NCI-H2029 treated with DMSO at 0.1 percent for 48 hours (cell line): ENCODE measurements at places on chromosomes 1 and 21.

DNA sequence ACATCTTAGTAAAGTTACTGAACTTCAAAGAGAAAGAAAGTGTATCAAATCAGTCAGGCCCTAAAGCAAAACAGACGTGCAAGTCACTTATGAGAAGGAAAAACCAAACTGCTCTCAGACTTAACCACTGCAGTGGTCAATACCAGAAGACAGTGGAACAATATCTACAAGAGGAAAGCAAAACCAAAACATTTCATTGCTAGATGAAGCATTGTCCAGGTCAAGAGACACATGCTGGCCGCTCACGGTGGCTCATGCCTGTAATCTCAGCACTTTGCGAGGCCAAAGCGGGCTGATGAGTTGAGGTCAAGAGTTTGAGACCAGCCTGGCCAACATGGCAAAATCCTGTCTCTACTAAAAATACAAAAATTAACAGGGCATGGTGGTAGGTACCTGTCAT, 82.0 kb upstream of the MROH9 start:
- DNase-seq = no peak

DNA sequence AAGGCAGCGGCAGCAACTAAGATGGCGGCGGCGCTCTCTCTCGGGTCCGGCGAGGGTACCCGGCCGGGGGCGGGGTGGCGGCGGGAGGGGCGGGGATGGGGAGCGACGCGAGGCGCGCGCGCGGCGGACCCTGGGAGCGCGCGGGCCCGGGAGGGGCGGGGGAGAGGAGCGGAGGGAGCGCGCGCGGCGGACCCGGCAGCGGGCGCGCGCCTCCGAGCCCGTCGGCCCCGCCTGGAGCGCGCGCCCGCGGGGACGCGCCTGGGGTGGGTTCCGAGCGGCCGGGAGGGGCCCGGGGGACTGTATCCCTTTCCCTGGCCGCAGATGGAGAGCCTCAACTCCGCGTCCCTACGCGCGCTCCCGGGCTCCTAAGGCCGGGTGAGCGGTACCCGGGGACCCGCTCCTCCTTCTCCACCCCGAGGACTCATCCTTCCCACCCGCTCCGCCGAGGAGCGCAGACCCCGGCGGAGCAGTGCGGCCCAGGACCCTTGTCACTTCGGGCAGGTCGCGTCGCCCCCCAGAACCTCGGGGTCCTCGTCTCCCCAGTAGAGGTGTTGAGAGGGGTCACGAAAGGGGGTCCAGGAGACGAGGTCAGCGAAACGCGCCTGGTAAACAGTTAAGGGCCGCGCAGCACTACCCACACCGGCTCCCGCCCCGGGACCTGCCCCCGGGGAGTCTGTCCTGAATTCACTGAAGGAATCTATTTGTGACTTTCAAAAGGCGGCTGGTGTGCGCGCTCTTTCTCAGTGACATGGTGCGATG, at the start of gene CLSTN1:
Gene CLSTN1 (minus strand): TSS at position 23 of the 759 bp plus-strand sequence. CDS start 232 bp downstream, outside the sequence.
- peak; percentile 36 for DNase-seq

- DNase-seq = no peak
These were observed 12.9 kb downstream of the RCAN1 start for GRCh38 chr21:34602061-34602460.

DNA sequence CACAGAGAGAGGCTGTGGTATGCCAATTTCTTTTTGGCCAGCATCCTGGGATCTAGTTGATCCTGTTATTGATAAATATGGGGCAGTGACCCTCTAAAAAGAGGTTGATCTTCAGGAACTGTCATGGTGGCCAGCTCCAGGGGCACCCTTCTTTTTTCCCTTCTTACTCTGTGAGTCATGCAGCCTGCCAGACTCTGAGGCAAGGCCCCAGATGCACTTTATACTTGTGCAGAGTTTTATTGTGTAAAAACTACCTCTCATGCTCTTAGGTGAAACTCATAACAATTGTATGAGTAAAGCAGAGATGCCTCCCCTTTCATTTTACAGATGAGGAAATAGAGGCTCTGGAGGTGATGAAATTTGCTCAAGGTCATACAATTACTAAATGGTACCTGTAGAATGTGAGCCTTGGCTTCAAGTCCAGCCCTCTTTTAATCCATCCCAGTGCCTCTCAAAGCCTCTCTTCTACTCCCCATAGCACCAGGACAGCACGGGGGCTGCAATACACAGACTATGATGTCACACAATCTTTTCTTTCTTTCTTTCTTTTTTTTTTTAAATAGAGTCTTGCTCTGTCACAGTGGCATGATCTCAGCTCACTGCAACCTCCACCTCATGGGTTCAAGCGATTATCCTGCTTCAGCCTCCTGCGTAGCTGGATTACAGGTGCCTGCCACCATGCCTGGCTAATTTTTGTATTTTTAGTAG, 387.8 kb downstream of the KCNH1 start:
- DNase-seq = no peak

GRCh38 chr1:84247425-84248220, 53.9 kb upstream of the SAMD13 start:
- DNase-seq = no peak

DNA sequence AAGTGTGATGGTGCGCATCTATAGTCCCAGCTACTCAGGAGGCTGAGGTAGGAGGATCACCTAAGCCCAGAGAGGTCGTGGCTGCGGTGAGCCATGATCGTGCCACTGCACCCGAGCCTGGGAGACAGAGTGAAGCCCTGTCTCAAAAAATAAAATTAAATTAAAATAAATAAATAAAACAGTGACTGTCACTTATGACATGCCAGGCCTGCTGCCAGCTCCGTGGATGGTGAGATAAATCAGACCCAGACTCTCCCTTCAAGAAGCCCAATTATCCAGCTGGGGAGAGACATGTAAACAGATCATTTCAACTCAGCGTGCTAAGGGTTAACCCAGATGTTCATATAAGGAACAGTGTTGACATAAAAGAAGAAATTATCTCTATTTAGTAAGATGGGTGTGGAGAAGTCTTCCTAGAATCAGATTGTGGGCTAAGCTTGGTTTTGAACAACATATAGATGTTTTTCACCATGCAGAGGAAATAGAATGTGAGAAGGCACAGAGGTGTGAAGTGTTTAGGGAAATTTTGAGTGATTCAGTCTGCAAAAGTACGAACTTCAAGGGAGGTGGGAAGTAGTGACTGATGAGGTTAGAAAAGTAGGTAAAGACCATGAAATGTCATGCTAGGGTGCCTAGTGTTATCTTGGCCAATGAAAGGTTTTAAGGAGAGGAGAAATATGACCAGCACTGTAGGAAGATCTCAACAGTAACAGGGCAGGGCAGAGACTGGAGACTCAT, 18.3 kb downstream of the YARS1 start:
- no peak for DNase-seq

GRCh38 chr1:241396747-241397681, 40.0 kb upstream of the RGS7 start:
- no peak for DNase-seq

DNA sequence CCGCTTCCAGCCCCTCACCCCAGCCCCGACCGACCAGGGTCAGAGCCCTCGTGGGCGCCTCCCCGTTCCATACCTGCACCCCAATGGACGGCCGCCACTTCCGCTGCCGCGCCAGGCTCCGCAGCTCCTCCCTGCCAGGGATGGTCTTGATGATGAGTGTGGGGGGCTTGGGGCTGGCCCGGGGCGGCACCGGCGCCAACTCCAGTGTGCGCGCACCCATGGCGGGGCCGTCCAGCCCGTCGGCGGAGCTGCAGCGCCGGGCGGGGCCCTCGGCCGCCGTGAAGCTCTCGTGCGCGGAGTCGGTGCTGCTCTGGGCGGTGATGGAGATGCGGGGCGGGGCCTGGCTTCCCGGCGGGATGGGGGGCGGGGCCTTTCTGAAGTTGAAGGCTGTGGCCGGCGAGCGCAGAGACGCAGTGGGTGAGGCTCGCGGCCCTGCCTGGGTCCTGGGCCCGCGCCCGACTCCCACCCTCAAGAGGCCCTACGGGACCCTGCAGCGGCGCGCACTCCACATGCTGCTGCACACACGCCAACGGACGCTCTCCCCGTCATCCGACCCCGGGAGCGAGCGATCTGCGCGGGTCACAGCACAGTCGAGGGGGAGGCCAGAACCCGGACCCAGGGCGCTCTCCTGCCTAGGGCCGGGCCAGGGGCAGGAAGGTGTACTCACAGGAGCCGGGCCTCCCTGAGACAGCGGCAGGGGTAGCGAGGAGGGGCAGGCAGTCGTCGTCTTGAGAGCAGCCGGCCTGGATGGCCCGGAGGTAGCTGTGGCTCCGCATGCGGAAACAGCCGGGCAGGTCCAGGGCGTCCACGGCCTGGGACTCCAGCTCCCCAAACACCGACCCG, 26.1 kb upstream of the SMIM12 start:
- no peak for DNase-seq

GRCh38 chr1:197862671-197863070, 39.8 kb upstream of the C1orf53 start:
- no peak for DNase-seq

DNA sequence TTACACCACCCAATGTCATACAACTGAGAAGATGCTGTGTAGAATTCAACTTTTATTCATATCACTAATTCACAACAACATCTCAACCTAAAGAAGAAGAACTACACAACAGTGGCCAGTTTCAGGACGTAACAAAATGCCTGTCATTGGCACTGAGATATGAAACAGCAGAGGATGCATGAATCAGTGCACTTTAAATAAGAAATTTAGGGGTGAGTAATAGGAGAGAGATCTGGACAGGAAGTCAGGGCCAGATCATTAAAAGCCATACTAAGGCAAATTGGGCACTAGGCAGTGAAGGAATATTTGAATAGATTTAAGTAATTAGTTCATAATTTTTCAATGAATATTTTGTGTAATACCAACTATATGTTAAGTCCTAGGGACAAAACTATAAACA, 510.5 kb downstream of the PLPP3 start:
- no peak for DNase-seq

DNA sequence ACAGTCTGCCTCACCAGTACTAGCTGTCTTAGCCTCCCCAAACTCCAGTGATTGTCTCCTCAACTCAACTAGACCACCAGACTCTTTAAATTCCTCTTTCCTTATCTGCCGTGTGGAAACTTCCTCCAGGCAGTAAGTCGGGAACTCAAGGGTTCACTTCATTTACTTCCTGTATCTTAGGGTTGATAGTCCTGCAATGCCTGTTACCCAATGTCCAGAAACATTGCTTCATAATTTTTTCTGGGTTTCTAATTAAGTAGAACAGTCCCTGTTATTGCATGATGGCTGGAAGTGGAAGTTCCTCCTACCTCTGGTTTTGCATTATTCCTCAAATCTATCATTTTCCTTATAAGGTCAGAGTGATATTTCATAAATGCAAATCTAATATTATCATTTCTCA, 60.8 kb upstream of the RNF11 start:
- no peak for DNase-seq
